Neuronal stem cell (in vitro differentiated cells): ENCODE measurements at places on chromosomes 2 and 18.

DNA sequence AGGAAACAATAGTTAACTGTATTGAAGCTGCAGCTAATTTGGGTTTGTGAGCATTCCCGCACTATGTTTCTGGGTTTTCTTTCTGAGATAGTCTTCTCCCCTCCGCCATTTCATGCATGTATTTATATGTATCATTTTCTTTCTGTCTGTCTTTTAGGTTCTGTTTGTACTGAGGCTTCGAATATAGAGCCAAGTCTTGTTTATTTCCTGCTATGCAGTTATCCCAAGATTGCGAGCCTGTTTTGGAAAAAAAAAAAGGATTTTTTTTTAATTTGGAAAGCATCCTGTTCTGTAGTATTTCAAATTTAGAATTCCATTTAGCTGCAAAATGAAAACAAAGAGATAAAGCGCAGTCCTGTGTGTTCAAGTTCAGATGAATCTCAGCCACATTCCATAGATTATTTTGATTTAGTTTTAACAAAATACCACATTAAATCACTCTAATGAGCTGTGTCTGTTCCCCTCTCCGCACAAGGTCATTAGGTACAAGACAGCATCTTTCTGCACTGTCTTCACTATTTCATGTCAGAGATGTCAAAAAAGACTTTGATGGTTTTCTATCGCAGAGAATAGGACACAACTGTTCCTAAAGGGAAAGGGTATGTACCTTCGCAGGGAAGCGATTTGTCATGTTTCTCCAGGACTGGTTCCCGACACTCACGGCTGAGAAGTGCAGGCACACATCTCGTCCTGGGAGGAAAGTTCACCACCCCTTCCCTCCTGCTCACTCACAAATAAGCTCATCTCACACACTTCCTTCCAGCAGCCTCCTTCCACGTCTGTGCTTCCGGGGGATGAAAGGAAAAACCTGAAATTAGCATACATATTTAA, 443.4 kb downstream of the ZNF516 start:
- DNase-seq: no peak

GRCh38 chr2:5959836-5960820, 267.9 kb downstream of the SOX11 start:
- no peak for DNase-seq

DNA sequence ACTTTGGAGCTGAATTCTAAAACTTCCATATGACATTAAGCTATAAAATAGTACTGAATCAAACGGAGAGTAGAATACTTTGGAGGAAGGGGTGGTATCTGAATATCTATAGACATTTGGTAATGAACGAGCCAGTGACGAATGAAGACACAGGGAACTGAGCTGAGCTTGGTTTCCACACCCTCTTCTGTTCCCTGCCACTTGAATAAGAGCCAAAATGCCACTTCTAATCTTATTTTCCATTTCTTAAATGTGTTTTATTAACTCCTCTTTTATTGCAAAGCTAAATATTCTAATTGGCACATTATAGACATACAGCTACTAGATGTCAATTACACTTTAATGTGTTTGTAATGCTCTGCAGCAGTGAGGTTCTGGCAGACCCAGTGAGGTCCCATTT, 76.1 kb downstream of the AFF3 start:
- no peak for DNase-seq

DNA sequence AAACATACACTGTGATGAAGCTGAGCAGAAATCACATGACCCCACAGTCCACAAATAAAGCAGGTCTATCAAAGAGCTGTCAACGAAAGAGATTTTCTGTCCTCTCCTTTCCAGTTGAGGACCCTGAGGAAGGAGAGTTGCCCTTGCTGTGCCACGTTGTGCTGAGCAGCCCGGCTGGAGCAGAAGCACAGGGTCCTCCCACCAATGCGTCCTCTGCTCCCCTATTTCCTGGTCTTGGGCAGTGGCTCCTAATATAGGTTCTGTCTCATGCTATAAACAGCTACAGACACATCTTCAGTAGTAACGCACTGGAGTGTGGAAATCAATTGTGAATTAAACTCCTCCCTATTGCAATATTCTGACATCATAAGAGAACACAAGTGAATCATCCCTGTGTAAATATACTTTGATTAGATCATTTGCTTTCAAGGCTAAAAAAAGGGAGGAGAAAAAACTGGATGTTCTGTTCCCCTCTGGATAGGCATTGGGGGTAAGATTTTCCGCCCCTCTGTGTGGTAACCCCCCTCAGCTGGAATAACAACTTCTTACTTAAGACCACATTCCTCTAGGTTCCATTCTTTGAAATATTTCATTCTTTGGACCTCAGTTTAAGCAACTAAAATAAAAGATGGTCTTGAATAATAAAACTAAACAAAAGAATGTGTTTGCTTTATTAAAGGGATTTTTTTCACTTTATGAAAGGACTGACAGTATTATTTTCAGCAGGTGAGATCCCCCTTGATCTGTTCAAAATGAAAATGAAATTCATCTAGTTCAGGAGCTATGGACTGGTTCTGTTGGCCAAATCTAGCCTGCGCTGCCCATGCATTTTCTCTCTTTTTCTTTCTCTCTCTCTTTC, 8.3 kb upstream of the RHOB start:
- no peak for DNase-seq

DNA sequence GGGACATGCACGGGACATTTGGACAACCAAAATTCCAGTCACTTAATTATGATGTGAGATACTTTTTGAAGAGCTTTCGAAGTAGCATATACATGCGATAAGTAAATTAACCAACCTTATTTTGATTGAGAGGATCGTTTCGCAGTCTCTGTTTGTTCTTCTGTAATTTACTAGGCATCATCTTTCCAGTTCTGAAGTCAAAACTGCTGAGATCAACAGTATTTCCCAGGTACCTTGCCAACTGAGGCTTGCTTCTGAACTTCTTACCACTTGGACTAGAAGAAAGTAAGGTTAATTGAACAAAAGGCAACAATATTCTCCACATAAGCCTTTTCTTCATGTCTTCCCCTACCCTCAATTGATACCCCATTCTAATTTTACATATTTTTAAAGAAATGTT, 19.6 kb downstream of the MBD2 start:
- no peak for DNase-seq

GRCh38 chr2:118975133-118975532, 33.1 kb downstream of the MARCO start:
- peak; percentile 21 for DNase-seq

- DNase-seq: no peak
These were observed 6.0 kb downstream of the ITM2C start for GRCh38 chr2:230870544-230871360.

GRCh38 chr18:31510319-31510718, 12.3 kb downstream of the DSG2 start:
- no peak for DNase-seq

GRCh38 chr2:216857131-216857550, 2.7 kb downstream of the TNP1 start:
- DNase-seq: no peak

DNA sequence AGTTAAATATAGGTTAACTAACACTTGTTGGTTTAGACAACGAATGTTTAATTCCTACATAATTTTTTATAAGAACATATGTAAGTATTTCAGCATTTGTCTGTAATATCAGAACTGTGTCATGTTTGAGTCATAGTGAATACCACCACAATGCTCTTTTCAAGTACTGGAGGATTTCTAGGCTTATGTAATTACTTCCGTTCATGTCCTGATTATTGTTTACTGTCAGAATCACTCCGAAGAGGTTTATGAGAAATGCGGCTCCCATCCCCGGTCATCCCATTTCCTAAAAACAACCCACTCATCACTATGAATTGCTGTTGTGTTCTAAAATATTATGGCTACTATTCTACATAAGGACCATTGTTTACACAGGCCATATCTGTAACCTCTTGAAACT, 45.1 kb downstream of the CDH19 start:
- DNase-seq: no peak

GRCh38 chr2:215290980-215291599, 20.8 kb upstream of the ATIC start:
- no peak for DNase-seq

DNA sequence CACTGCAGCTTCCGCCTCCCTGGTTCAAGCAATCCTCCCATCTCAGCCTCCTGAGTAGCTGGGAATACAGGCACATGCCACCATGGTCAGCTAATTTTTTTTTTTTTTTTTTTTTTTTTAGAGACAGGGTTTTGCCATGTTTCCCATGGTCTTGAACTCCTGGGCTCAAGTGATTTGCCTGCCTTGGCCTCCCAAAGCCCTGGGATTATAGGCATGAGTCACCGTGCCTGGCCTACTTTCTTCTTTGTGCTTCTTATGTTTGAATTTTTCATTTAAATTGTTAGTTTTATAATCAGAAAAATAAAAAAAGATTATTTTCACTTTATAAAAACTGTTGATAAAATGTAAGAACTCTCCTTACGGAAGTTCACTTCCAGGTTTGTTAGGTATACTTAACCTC, 101.5 kb upstream of the LPIN2 start:
- no peak for DNase-seq

DNA sequence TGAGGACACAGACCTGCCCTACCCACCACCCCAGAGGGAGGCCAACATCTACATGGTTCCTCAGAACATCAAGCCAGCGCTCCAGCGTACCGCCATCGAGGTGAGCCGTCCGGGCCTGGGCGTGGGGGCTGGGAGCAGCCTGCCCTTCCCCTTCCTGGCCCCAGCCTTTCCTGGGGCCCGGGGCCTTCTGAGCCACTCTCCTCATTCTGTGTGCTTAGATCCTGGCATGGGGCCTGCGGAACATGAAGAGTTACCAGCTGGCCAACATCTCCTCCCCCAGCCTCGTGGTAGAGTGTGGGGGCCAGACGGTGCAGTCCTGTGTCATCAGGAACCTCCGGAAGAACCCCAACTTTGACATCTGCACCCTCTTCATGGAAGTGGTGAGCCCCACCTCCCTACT, 157.9 kb downstream of the DYSF start:
- no peak for DNase-seq

DNA sequence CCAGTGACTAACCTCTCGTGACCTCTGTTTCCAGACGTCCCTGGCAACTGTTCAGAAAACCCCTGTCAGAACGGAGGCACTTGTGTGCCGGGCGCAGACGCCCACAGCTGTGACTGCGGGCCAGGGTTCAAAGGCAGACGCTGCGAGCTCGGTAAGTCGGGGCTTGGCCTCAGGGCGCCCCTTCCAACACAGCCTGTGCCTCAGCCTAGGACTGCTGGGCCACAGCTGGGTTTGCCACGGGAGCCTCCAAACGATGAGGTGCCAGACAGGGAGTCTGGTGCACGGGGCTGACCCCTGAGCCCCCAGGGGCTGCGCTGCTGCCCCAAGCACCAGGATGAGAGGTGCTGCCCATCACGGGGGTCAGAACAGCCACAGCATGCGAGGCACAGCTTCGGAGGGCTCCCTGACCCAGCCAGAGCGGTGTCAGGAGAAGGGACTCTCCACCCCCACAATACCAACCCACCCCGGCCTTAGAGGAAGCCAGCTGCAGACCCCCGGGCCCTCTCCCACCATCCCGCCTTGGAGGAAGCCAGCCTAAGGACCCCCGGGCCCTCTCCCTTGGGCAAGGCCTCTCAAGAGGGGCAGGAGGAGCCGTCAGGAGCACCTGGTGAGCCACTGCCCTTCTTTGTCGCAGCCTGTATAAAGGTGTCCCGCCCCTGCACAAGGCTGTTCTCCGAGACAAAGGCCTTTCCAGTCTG, 20.3 kb downstream of the MTERF4 start:
- DNase-seq: no peak

GRCh38 chr2:207763303-207763917, 6.3 kb downstream of the FZD5 start:
- DNase-seq: no peak

GRCh38 chr2:51465326-51465725, 433.4 kb upstream of the NRXN1 start:
- DNase-seq: no peak

DNA sequence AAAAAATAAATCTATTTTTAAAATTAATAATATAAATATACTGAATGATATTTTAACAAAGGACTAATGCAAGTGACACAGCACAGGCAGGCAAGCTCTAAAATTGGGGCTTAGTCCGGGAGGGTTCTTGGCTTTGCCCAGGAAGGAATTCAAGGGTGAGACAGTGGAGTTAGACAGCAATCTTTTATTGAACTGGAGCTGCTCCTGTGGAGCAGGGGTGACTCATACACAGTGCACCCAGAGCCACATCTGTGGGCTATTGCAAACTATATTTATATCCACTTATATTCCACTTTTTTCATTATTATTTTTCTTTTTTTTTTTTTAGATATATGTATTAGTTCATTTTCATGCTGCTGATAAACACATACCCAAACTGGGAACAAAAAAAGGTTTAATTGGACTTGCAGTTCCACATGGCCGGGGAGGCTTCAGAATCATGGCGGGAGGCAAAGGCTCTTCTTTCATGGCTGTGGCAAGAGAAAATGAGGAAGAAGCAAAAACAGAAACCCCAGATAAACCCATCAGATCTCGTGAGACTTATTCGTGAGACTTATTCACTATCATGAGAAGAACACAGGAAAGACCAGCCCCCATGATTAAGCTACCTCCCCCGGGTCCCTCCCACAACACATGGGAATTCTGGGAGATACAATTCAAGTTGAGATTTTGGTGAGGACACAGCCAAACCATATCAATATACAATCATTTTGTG, 437.1 kb downstream of the BCL11A start:
- no peak for DNase-seq

DNA sequence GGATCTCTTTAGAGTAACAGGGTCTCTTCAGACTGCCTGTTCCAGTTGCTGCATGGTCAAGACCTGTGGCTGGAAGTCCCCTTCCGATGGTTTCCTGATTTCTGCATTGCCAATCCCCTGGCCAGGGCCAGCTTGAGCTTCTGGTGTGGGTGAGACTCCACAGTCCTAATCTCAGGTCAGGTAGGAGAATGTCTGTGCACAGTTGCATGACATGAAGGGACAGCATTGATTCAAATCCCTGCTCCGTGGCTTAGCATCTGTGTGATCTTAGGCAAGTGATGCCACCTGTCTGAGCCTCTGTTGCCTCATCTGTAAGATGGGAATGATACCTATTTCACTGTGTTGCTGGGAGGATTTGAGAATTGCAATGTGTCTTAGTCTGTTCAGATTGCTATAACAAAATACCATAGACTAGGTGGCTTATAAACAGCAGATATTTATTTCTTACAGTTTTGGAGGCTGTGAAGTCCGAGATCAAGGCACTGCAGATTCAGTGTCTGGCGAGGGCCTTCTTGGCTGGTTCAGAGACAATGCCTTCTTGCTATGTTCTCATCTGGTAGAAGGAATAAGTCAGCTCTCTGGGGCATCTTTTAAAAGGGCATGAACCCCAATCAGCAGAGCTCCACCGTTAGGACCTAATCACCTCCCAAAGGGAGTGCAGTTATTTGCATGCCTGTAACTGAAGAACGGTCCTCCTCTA, 66.2 kb downstream of the ATOH8 start:
- DNase-seq: no peak

GRCh38 chr2:241860184-241861078, 1.7 kb upstream of the PDCD1 start:
- DNase-seq: no peak

DNA sequence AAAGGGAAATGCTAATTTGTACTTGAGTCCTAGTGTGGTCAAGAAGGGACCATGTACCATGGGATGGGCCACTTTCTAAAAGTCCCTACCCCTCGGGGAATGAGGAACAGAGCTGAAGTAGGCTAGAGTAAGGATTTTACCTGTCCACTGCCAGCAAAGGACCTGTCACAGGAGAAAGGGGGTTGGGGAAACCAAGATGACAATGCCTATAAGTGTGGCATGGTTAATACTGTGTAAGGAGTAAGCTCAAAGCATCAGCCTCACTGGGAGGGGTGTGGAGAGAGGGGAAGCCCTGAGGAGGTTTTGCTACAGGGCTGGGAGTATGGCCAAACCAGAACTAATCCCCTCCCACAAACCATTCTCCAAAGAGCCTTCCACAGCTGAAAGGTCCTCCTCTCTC, 15.8 kb downstream of the GKN2 start:
- DNase-seq: no peak
